ENCODE measurements at places on chromosomes 5 and 9.
A peak's percentile ranks its signal among the peaks of the same experiment; 100 is the strongest.

DNA sequence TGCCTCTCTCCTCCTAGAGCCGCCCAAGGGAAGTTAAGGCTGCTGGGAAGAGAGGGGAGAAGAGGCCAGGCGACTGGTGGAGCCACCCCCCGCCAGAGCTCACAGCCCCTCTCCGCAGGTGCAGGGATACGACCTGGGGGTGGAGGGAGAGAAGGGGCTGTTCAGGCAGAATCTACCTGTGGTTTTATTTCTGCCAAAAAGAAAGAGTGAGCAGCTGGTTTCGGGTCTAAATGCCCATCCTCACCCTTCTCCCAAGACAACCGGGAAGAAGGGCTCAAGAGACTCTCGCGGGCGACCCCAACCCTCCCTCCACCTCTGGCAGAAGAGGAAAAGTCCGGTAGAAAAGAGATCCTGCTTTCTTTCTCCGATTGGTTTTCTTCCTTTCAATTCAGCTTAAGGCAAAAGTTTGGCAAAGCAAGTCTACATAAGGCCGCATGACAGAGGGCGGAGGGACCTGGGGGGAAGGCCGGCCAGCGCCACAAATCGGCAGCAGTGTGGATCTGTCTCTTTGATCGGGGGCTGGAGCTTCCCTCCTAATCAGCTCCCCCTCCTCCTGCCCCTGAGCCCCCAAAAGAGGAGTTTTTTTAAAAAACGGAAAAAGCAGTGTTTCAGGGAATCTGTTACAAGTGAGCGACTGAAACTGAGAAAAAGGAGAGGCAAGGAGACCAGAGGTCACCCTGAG is 16.3 kb downstream of the FAM78A start:
- DNase-seq = no peak

GRCh38 chr9:123712399-123712798 is 217.5 kb downstream of the DENND1A start:
- DNase-seq = no peak

DNA sequence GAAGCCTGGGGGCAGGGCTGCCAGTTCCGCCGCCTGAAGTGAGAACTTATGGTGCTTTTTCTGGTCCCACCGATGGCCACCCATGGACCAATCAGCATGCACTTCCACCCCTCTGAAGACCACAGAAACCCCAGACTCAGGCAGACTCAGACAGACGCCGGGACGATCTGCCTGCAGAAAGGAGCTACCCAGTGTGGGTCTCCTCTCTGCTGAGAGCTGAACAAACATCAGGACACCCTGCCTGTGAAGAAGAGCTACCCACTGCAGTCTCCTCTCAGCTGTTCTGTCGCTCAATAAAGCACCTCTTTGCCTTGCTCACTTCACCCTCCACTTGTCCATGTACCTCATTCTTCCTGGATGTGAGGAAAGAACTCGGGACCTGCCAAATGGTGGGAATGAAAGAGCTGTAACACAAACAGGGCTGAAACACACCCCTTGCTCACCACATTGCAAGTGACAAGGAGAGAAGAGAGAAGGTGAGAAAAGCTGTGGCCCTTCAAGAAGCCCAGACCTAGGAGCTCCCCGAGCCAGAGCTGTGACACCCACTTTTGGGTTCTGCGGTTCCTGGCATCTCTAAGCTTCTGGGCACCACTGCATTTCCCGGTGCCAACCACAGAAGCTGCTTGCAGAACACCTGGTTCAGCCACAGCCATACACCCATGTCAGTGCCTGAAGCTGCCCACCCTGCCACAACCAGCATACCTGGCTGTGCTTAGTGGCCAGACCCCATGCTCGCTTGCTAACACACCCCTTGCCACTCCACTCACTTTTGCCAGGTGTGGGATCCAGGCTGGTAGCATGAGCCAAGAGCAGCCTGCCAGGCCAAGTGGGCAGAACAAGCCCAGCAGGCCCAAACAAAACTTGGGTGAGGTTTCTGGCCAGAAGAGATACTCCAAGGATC is 114.3 kb upstream of the TSLP start:
- DNase-seq = no peak

- DNase-seq = peak; percentile 74
Observed at GRCh38 chr5:176188506-176189193, 49.6 kb upstream of the SIMC1 start.

- no peak for DNase-seq
Observed at GRCh38 chr5:180172447-180173197, 36.4 kb downstream of the RASGEF1C start.

DNA sequence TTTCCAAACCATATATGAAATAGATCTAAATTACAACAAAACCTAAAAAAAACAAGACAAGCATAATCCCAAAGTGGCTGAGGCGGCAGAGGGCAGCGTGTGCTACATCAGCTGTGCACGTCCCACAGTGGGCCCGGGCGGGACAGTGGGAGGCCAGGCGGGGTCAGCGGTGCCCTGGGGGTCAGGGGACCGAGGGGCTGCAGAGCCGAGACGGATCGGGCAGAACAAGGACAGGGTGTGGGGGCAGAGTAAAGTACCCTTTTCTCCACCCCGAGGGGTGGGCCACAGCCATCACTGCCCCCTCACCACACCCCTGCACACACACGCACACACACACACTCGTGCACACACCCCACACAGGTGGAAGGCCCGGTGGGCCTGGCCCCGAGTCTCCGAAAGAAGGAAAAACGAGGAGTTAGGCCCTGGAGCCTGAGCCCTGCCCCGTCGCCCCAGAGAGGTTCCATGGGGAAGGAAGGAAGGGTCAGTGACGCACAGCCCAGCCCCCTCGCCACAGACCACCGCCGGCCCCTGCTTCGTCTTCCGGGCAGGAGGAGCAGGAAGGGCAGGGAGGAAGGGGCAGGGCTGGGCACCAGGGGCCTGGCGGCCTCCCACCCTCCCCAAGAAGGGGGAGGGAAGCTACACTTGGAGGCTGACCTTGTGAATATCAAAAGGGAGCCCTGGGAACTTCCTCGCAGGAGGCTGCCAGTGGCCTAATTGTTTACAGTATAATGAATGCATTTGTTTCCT is 49.6 kb upstream of the UBAC1 start:
- no peak for DNase-seq

GRCh38 chr5:10502130-10502529 is 60.5 kb downstream of the ROPN1L start:
- DNase-seq = no peak

DNA sequence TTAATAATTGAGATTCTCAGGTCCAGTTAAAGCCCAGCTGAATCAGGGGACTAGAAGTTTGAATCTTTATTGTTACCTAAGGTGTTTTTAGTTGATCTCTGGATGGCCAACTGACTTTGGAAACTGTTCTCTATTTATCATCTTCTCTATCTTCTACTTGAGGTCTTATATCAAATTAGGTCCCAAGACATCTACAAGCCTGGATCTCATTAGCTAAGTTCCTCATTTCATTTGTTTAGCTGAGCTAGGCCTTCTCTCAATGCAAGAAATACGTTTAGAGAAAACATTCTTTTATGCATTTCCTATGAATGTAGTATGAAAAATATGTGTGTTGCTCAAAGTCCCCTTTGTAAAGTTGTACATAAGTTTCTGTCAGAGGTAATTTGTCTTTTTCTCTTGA is 196.6 kb downstream of the PTTG1 start:
- DNase-seq = no peak

DNA sequence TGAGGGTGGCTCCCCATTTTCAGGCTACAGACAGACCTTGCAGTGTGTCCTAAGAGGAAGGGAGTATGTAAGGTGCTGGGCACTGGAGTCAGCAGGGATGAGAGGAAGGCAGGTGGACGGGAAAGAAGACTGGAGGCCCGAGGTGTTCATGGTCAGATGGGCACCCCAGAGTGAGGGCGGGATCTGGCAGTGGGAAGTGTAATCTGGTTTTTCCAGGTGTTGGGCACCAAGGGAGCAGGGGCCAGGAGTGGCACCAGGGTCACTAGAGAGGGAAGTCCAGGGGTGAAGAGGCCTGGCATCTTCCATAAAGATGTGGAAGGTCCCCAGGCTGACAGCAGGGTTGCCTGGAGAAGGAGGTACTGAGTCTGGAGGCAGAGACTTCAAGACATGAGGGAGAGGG is 29.7 kb downstream of the PITX1 start:
- no peak for DNase-seq

- peak; percentile 27 for DNase-seq
Observed at GRCh38 chr5:83715236-83716065, 5.2 kb downstream of the HAPLN1 start.

DNA sequence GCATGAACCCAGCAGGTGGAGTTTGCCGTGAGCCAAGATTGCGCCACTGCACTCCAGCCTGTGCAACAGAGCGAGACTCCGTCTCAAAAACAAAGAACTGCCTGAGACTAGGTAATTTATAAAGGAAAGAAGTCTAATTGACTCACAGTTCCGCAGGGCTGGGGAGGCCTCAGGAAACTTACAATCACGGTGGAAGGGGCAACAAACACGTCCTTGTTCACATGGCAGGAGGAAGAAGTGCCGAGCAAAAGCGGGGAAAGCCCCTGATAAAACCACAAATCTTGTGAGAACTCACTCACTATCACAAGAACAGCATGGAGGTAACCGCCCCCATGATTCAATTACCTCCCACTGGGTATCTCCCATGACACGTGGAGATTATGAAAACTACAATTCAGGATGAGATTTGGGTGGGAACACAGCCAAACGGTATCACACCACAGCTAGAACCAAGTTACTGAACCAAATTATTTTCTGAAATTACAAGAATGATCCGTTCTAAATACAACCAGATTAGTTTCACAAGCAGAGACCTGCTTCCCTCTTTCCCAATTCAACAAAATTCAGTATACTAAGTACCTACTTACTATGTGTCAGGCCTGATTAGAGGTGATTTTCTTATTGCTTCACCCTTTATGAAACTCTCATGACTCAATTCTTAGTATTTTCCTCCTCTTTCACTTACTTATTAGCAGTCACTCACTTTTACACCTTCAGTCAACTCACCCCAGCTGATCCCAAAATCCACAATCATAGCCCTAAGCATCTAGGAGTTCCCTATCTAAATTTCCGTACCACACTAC is 8.4 kb downstream of the UBTD2 start:
- no peak for DNase-seq

- DNase-seq = no peak
Observed at GRCh38 chr9:137432687-137433348, 8.3 kb downstream of the ENTPD8 start.

DNA sequence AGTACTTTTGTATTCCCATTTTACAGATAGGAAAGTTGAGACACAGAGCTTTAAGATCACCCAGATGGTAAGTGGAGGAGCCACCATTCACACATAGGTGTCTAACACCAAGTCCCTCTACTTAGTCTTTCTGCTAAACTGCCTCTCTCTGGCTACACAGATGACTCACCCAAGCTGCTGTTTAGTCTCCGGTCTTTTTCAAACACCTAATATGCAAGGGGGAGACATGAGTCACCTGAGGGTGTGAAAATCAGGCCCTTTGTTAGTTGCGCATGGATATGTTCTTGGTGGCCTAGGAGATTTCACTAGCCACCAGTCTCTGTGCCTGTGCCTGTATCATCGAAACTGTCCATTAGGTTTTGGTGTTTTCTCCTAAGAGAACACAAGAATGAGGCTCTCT is 117.8 kb downstream of the MAST4 start:
- peak; percentile 94 for DNase-seq

GRCh38 chr5:113487781-113488644 is at the start of gene MCC:
Gene MCC (minus strand): TSS chr5:113488453.
- peak; percentile 89 for DNase-seq

GRCh38 chr5:124981901-124982300 is 235.5 kb upstream of the ZNF608 start:
- DNase-seq = peak; percentile 82

DNA sequence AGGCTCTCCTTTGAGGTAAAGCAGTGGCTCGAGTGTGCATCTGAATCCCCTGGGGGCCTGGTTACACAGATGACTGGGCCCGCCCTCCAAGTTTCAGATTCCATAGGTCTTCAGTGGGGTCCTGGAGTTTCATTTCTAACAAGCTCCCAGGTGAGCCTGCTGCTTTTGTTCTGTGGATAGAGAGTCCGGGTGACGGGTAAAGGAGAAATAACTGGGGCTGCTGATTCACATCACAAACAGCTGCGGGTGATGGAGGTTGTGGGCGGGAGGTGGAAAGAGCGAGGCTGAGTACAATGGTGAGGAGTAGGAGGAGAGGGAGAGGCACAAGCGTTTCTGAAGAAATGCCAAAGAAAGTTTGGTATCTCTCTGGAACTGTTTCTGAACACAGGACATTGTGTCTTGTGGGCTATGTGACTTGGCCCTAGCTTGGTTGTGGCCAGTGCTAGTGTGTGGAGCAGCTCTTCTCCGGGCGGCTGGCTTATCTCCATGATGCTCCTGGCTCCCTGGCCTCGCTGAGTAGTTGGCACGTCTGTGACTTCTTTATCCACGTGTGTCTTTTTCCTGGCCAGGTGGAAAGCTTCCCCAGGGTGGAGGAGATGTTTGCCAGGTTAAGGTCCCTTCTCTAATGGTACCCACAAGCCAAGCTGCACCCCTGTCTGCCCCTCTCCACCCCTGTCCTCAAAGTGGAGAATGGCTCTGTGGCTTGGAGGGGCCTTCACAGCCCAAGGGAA is 61.7 kb downstream of the HSPA4 start:
- no peak for DNase-seq

- no peak for DNase-seq
Observed at GRCh38 chr9:23979491-23979890, 153.5 kb upstream of the ELAVL2 start.

GRCh38 chr5:45355189-45355992 is 340.8 kb downstream of the HCN1 start:
- DNase-seq = no peak

GRCh38 chr9:69391946-69392345 is 66.9 kb downstream of the ENTREP1 start:
- no peak for DNase-seq

DNA sequence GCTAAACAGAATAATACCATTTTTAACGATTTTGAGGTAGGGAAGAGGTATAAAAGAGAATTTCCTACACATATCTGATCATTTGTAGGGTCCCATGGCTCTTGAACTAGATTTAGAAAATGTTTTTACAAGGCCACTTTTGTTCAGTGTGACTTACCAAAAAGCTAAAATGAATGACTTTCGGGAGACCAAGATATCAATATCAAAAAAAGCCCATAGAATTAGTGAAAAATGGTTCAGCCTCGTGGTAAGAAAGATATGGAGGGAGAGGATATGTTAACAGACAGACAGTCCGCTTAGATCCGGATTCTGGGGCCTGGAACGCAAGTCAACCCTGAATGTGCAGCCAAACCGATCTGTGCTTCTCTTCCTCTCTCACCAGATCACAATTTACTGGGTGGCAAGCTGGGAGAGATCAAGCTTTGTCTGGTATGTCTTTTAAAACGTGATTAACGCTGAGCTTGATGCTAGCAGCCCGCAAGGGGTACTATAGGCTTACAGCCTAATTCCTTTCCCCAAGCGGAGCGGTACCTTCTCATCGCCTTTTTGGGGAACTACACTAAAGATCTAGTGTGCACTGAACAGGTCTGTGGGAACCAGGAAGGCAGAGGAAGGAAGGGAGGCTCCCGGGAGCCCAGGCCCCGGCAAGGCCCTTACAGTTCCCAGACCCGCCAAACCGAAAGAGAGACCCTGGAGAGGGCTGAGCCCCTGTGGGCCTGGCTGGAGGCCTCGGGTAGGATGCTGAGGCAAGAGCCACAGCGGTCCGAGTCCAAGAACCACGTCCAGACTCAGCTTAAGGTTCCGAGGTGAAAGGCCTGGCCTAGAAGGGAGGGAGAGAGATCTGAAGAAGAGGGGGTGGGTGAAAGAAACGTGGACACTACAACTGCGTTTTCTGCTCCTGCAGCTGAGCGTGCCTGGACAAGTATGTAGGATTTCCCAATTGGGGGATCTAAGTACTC is 2.9 kb downstream of the NR2F1-AS1 start:
- no peak for DNase-seq
